ENCODE measurements at places on chromosomes 11 and 22.
A peak's percentile ranks its signal among the peaks of the same experiment; 100 is the strongest.

GRCh38 chr22:25783856-25784255 lies 41.9 kb downstream of the MYO18B start:
- DNase-seq: no peak

DNA sequence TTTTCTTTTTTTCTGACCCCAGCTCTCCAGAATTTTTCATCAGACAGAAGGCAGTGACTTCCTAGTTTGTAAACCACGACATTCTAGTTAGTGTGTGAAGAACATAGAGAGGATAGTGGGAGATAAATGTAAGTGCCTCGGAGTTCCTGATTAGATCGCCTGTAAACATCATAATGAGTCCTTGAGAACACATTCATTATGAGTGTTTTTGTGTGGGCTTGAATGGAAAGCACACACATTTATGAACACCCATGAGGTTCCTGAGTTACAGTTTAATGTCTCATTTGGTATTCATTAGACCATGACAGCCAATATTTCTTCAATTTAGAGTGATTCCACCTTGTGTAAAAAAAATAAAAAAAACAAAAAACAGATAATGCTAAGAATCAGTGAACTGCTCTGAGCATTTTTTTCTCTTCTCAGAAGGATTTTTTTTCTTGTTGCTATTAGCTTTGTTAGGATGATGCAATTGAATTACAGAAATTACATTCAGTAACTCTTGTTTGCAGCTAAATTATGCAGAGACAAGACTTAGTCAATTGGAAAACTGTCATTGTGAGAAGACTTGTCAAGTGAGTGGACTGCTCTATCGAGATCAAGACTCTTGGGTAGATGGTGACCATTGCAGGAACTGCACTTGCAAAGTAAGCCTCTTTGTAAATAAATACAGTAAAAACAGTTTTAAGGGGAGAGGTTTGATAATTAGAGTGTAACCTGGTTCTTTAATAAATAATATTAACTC lies 257.6 kb downstream of the NELL1 start:
- no peak for DNase-seq

DNA sequence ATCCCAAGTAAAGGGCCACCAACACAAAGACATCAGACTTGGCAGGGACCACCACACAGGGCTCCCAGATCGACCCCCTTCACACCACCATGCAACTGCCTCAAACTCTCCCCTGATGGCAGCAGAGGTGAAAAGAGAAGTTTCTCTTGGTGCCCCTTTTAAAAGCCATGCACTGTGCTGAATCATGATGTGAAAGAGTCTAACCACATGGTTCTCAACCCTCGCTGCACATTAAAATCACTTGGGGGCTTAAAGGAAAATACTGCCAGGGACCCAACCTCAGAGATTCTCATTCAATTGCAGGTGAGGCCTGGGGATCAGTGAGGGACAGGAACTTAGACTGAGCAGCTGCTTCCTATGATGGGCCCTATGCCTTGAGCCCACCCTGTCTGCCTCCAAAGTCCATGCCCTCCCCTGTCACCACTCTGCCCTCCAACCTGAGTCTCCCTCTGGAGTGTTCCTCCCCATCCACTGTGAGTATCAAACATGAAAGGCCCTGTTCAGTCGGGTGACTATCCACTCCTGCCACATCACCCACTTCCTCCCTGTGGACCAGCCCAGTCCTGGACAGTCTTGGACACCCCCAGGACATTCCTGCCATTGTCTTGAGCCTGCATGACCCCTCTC lies 40.8 kb downstream of the PLEKHA7 start:
- DNase-seq: no peak

DNA sequence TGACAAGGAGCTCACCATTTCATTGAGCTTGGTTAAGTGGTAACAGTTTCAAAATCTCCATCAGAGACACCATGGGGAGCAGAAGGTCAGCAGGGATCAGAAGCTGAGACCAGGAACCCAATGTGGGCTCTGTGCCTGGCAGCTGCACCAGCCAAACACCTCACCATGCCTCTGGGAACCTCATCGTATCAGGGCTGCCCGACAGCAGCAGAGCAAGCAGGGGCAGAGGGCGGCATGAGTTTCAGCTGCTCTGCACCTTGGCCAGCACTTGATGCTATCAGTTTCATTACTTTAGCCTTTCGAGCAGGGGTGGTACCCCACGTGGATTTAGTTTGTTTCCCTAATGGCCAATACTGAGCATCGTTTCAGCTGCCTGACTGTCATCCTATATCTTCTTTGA lies 77.8 kb downstream of the DGCR2 start:
- no peak for DNase-seq

DNA sequence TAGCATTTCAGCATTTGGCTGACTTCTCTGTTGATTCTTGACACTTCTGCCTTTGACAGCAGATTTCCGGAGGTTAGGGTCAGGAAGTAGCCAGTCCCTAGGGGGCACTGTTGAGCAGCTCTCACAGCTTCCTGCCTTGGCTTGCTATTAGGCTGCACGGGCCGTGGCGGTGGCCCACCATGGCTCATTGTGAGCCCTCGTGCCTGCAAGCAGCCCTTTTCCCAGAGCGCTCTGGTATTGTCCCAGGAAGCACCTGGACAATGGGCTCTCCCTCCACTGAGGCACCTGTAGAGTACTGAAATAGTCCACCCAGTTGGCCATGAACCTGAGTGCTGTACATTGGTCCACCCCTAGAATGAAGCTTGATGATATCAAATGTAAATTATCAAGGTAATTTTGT lies 100.2 kb upstream of the GAL start:
- DNase-seq: peak; percentile 51

DNA sequence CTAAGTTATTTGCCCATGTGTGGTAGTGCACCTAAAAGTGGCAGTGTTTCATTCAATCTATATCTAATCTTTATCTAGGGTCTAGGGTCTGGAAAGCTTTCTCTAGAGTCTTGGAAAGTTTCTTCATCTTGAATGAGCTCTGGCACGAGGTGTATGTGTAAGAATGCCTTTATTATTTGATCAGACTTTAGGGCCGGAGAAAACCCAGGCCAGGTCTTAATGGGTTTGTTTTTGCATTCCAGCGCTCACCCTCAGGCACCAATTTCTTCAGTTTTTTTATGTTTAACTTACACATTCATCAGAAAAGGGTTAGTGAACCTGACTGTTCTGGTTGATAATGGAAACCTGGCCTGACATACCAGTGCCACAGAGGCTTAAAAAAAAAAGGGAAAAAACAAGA lies 68.3 kb upstream of the SLN start:
- DNase-seq: no peak

DNA sequence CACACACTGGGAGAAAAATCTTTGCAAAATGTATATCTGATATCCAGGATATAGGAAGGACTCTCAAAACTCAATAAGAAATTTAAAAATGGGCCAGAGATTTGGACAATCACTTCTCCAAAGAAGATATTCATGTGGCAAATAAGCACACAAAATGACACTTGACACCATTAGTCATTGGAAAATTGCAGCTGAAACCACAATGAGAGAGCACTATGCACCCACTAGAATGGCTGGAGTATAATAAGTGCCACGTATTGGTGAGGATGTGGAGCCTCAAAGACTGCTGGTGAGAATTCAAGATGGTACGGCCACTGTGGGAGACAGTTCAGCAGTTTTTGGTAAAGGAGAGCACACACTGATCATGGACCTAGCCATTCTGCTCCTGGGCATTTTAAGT lies 12.8 kb upstream of the OSBPL5 start:
- DNase-seq: no peak

GRCh38 chr11:60987577-60988277 lies 16.2 kb downstream of the CD6 start:
- no peak for DNase-seq

DNA sequence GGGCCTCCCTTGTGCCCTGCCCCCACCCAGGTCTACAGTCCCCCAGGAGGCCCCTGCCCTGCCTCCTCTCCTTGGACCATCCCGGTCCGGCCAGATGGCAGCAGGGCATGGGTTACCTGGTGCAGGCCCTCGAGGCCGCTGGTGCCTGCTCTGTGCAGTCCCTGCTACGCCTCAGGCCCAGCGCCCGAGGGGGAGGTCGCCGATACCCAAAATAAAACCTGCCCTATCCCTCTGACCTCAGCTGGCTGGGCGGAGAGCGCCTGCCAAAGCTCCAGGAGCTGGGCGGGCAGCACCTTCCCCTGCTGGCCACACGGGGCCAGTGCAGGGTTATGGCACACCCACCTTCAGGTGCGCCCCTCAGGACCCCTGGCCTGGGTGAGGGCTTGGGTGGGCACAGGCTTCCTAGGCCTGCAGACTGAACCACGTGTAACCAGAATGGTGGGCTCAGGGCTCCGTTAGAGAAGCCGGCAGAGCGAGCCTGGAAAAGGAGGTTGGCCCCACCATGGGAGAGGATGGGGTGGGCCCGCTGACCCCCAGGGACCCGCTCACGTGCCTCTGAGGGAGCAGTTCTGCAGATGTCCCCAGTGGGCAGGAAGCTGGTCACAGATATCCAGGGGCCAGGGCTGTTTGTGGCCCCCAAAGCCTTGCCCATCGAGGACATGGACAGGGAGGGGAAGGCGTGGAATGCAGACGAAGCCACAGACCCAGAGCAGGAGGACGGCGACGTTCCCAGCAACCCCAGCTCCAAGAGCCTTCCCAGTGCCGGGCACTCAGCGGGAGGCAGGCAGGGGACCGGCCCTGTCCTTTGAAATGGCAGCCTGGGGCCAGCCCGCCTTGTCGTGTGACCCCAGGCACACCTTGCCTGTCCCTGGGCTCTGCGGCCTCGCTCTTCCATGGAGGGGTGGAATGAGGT lies 1.7 kb upstream of the TNNT3 start:
- DNase-seq: no peak

DNA sequence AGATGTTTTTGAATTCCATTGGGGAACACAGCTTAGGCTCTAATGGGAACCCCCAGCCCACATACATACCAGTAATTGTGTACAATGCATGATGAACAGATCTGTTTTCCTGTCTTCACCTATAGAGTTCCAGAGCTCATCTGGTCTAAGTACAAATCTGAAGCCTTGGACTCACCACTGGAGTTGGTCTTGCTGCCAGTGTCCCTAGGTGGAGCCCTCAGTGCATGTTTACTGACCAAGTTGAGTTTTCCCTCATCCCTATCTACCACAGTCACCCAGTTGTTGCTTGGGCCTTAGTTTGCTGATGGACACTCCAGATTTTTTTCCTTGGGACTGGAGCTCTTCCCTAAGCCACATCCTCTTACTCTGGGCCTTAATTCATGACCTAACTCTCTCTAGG lies 159.2 kb upstream of the DDI1 start:
- no peak for DNase-seq

- DNase-seq: no peak
These were observed 47.8 kb downstream of the DDIAS start for GRCh38 chr11:82949352-82949751.

GRCh38 chr11:117562136-117562535 lies 234.5 kb downstream of the CEP164 start:
- DNase-seq: no peak

DNA sequence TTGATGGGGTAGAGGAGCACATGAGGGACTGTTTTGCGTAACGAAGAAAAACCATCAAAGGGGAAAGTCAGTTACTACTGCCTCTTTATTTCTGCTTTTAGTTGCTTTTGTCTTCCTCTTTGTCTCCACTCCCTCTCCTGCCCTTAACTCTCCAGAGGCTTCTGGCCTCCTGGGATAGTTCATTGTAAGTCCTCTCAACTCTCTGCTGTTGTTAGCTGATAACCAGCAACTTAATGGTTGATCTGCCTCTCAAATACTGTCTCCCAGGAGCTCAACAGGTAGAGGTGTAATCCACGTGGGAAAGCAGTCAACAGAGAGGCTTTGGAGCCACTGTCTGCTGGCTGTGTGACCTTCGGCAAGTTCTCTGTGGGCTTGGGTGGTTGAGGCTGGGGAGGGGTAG lies 47.3 kb downstream of the CCDC81 start:
- no peak for DNase-seq

GRCh38 chr22:38413085-38414008 lies 41.7 kb downstream of the KCNJ4 start:
- no peak for DNase-seq

GRCh38 chr11:83150450-83150849 lies 6.5 kb upstream of the PCF11 start:
- DNase-seq: no peak

DNA sequence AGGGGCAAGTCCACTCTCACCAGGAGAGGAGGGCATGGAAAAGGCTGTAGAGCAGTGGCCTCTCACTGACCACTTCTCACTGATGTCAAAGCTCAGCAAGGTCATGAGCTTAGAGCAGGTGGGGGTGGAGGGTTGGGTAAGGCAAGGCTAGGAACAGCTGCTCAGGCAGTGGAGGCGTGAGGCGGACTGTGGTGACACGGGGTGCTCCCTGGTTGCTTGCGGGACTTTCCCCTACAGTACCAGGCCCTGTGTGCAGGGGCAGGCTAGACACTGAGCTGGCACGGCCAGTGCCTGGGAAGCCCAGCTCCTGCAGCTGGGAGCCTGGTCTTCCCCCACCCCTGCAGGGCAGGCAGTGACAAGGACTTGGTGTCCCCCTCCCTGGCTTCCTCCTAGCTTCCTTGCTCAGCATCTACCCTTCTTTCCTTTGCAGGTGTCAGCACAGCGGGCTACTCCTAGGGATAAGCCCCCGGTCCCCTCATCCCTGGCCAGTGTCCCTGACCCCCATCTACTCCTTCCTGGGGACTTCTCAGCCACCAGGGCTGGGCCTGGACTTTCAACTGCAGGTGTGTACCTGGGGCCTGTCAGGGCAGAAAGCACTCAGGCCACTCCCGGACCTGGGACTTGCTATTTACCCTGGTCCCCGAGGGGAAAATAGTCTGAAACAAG lies 45.6 kb downstream of the PISD start:
- DNase-seq: peak; percentile 20

DNA sequence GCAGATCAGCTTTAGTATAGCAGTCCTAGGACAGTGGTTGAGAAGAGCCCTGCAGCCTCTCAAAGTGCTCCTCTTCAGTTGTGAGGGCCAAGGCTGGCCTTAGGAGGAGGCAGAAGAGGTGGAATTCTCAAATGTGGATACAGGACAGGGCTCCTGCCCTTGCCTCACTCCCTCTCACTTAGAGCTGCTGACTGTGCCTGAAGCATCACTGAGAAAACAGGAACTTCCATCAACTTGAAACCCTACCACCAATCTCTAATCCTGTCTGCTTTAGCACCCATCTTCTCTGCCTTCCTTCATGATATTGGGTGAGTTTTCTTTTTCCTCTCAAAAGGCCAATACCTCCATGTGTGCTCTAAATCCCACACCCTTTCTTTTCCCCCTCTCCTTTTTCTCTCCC lies 14.4 kb upstream of the UCP3 start:
- no peak for DNase-seq

DNA sequence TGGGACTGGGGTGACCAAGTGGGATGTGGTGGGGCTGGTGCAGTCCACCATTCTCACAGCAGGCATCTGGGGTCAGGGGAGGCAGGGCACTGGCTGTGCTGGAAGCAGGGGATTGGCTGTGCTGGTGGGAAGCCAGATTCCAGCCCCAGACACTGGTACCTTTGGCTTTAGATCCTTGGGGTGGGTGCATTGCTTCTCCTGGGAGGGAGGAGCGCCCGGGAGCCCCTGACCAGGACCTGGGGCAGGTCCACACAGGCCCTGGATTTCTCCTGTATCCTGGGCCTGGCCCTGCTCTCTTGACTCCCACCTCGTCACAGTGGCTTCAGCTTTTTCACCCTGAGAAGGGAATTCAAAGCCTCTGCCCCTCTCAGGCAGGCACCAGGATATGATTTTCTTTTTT lies 38.5 kb downstream of the ST3GAL4 start:
- no peak for DNase-seq
